Epithelial cell of proximal tubule (primary cell): ENCODE measurements at places on chromosomes 4 and X. TPM values are rescaled to one million over a fixed set of nuclear protein-coding genes. Genes with fewer than 3 reads are reported as not detected.

GRCh38 chr4:40685300-40685699, 55.6 kb upstream of the RBM47 start:
- DNase-seq = no peak

GRCh38 chrX:26511589-26512363, 295.8 kb downstream of the MAGEB5 start:
- DNase-seq = no peak

DNA sequence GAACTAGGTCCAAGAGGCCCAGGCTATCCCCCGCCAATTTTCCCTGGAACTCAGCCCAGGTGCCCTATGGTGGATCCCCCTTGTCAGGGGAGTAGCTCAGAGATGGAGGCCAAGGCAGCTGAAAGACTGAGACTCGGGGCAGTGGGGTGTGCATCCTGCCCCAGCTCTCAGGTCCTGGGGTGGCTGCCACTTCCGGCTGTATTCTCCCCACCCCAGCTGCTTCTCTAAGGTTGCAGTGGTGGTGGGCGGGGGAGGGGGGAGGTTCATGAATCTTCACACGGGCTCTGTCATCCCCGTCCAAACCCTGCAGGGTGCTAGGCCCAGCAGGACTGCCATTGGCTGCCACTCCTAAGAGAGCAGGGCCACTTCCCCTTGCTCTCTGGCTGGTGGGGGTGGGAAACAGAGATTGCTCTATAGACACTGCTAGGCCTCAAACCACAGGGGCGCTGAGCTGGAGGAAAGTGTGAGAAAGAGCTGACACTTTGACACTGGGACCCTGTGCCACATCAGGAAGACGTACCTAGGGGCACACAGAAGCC, 1.5 kb downstream of the SASH3 start:
- no peak for DNase-seq

- DNase-seq = no peak
These were observed 27.7 kb downstream of the NHSL2 start for GRCh38 chrX:71938371-71938770.

GRCh38 chr4:120317713-120318112, 251.1 kb upstream of the MAD2L1 start:
- no peak for DNase-seq

- no peak for DNase-seq
These were observed 18.2 kb downstream of the EGF start for GRCh38 chr4:109930872-109931271.

DNA sequence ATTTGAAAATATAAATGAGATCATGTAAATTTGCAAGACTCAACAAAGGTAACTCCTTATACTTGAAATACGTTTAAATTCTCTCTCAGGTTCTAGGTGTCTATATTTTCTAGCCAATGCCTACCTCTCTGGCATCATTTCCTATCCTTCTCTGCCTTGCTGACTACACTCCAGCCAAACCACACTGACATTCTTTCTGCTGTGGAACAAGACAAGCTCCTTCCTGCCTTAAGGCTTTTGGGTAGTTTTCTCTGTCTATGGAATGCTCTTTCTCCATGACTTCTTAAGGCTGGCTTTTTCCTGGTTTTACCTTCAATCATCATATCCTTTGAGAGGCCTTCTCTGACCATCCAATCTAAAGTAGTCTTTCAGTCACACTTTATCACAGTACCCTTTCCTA, 201.0 kb downstream of the SPRY1 start:
- no peak for DNase-seq

- DNase-seq = no peak
These were observed 4.0 kb downstream of the ARX start for GRCh38 chrX:25011589-25012432.

- DNase-seq = no peak
These were observed at the start of gene GPR173 for GRCh38 chrX:53048169-53049126. Gene GPR173, plus strand, starts transcription at chrX:53048789. Its CDS starts 27,833 bp downstream, at chrX:53076622.

The ARHGEF9 gene
- total RNA-seq = 9.3 and 13.4 TPM in 2 replicates

The SPANXD gene
- total RNA-seq = not detected in 2 replicates
